Activated CD4-positive, alpha-beta T cell treated with anti-CD3 and anti-CD28 coated beads for 36 hours (primary cell): ENCODE measurements at places on chromosomes 5 and 9. TPM values are rescaled to one million over a fixed set of nuclear protein-coding genes. Genes with fewer than 3 reads are reported as not detected.
A peak's percentile ranks its signal among the peaks of the same experiment; 100 is the strongest.

GRCh38 chr5:173045474-173045873 is 10.7 kb upstream of the CREBRF start:
- H3K4me1 ChIP-seq = peaks cover 1% of the 10 kb centered on the region
- H3K36me3 ChIP-seq = no peaks in the 10 kb centered on the region
- H3K27ac ChIP-seq = no peak overlapping the region
- H3K4me3 ChIP-seq = no peak overlapping the region
- H3K27me3 ChIP-seq = no peaks in the 10 kb centered on the region

- H3K4me1 ChIP-seq = peaks cover 28% of the 10 kb centered on the region
- H3K4me3 ChIP-seq = no peak overlapping the region
- peak overlapping the region; percentile 12 for H3K27ac ChIP-seq
Observed at GRCh38 chr5:76556511-76557221, 66.5 kb downstream of the F2RL2 start.

The OR2K2 gene
- total RNA-seq = not detected

DNA sequence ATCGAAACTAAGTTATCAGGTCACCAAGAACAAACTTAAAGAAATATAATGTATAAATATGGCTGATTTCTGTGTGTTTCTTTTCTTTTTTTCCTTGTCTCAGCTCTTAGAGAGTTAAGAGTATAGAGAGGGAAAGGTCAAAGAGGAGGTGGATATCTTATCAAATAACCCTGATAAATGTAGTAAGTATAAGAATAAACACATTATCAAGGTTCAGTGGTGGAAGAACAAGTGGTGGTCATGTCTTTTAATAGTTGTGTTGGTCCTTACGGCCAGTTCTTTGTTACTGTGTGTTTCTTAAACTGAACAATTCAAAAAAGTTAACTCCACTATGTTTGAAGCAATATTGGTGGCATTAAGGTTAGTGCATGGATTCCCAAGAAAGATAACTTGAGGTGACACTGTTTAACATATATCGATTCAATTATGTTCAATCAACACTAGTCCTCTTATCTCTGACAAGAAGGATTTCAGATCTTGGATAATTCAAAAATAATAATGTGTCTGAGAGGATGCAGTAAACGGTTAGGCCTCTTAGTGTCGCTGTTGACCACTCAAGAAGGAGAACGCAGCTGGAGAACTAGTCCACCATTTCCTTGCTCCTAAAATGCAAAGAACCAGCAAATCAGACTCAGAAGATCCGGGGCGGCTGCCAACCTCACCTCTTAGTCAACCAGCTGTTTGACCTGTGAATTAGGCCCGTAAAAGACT is at the start of gene PCDHGA3:
Gene PCDHGA3, plus strand, starts transcription at position 588 of the 711 bp plus-strand sequence. CDS start 205 bp downstream, outside the sequence.
- peak within 1 kb of the TSS; percentile 43 for H3K4me3 ChIP-seq
- no peaks in the 10 kb centered on the region for H3K4me1 ChIP-seq
- H3K27me3 ChIP-seq = peaks cover 62% of the 10 kb centered on the region
- no peak within 1 kb of the TSS for H3K27ac ChIP-seq

The FOXD4L6 gene
- not detected for total RNA-seq

- H3K4me1 ChIP-seq = peaks cover 5% of the 10 kb centered on the region
- no peak for DNase-seq
- H3K27ac ChIP-seq = no peak overlapping the region
Observed at GRCh38 chr5:140327589-140327988, 18.8 kb downstream of the HBEGF start.

The DND1 gene
- total RNA-seq = 2.1 TPM

The IFNA13 gene
- not detected for total RNA-seq

DNA sequence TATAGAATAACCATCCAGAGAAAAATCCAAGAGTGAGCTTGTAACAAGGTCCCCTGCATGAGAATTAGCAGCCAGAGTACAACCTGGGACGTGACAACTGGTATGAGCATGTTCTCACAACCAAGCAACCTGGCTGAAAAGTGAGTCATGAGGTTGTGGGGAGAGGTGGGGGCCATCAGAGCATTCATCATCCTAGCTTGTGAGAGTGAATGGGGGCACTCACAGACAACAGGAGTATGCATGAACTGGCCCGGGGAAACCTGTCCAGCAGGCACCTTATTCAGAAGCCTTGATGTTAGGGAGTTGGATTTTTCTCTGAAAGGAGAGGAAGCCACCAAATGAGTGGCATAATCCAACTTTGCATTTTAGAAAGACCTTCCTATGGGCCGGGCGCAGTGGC is 113.0 kb downstream of the FRMD3 start:
- no peaks in the 10 kb centered on the region for H3K27me3 ChIP-seq
- H3K36me3 ChIP-seq = no peaks in the 10 kb centered on the region
- no peak overlapping the region for H3K27ac ChIP-seq
- no peaks in the 10 kb centered on the region for H3K4me1 ChIP-seq
- DNase-seq = no peak

DNA sequence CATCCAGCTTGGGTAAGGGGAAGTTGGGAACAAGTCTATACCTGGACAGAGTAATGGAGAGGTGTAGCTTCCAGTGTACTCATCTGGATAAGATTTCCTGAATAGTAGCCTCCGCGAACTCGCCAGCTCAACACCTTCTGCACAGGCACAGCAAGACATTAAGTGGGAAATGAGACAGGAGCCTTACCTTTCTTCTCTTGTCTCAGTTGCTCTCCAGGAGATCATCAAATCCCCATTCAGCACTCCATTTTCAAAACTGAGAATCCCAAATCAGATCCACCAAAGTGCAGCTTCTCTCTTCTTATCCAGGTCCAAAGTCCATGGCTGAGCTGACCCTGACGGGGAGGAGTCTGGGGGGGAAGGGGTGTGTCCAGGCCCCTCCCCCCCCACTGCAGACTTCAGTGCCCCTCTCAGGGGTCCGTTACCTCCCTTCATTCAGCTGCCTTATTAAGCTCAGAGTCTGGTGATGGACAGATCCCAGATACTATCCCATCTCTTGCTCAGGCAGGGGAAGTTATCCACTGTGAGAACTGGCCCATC is 5.9 kb upstream of the MGAT1 start:
- peaks cover 49% of the 10 kb centered on the region for H3K36me3 ChIP-seq
- peak; percentile 32 for DNase-seq
- no peaks in the 10 kb centered on the region for H3K27me3 ChIP-seq
- H3K4me3 ChIP-seq = peak overlapping the region; percentile 91

DNA sequence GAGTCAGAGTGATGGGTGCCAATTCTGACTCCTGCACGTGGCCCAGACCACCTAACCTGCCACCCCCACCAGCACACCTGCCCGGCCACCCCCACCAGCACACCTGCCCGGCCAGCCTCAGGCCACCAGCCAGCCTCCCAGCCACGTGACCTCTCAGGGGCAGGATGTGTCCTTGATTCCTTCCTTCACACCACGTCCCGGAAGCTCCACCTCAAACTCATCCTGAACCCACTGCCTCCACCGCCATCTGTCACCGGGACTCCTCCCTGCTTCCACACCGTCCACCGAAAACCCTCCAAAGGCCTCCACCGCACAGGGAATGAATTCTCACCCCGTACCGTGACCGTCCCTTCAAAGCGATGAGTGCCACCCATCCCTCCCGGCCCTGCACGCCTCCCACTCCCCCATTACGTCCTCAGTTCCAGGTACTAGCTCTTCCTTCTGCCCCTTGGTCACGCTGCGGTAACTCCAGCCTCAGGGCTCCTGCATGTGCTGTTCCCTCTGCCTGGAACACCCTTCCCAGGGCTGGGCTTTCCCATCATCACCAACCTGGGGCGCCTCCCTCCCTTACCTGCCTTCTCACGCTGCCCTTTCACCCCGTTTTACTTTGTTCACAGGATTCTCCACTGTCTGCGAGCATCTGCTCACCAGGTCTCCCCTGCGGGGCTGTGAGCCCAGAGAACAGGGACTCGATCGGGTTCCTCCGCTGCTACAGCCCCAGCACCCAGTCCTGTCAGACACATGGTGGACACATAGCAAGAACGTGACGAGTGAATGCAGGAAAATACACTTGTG is 82.9 kb downstream of the ADAMTS2 start:
- no peaks in the 10 kb centered on the region for H3K36me3 ChIP-seq
- H3K4me3 ChIP-seq = no peak overlapping the region
- H3K4me1 ChIP-seq = no peaks in the 10 kb centered on the region
- H3K27ac ChIP-seq = no peak overlapping the region
- H3K27me3 ChIP-seq = no peaks in the 10 kb centered on the region

DNA sequence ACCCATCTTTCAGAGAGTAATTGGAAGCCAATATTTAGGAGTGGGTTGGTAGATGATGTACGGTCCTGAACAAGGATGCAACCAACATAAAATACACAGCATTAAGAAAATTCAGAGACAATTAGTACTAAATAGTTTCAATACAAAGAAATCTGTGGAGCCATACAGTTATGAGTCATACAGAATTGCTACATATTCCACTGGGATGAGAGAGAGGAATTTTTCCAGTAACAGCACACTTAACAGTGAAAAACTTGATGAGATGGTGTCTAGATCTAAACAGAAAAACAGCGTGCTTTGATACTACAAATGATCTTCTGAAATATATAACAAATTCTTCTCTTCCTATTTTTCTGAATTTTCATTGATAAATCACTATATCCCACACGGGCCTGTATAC is 1999.3 kb upstream of the CDH9 start:
- H3K27me3 ChIP-seq = no peaks in the 10 kb centered on the region
- no peak overlapping the region for H3K4me3 ChIP-seq

The DNM1 gene
- 0.50 TPM for total RNA-seq

DNA sequence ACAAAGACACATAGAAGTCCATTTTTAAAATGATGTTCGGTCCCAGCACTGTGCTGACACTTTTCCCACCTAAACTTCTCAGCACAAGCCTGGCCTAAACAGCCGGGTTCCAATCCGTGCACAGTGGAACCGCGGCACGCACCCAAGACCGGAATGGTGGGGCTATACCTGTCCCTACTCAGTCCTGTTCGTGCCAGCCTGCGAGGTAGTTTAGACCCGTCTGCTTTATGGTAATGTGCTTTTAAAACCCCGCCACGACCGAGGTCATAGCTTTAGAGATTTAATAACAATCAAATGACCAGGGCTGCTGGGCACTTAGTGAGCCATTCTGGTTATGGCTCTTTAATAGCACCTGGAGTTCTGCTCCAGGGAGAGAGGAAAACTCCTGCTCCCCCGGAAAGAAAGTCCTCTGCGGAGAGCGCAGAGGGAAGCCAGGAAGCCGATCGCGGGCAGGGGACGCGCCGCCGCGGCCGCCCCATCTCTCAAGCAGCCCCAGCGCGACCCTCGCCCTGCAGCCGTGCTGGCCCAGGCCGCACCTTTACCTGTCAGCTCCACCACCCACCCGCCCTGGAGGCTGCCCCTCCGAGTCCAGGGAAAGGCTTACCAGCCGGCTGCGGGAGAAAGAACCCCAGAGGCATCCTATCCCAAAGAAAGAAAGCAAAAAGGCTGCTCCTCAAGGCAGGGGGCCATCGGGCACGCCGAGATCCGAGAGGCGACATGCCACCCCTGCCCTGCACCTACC is 511 bp downstream of the ARL15 start:
- DNase-seq = peak; percentile 55
- H3K4me1 ChIP-seq = peaks cover 28% of the 10 kb centered on the region
- no peaks in the 10 kb centered on the region for H3K36me3 ChIP-seq
- H3K27me3 ChIP-seq = peaks cover 8% of the 10 kb centered on the region
- peak overlapping the region; percentile 83 for H3K4me3 ChIP-seq

The LHX3 gene
- not detected for total RNA-seq

DNA sequence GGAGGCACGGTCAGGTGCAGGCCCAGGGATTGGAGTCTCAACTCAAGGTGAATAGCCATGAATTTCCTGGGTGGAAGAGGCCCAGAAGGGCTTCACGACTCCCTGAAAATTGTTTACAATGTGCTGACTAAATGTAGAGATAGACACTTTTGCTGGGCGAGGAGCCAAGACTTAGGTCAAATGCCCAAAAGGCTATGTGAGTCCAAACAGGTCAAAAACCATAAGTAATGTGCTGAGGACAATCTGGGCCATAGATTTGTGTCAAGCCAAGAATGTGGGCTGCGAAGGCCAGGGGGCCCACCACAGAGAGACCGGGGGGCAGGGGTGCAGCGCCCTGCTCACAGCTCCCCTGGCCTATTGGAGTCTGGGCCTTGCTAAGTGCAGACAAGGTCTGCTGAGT is 197.8 kb downstream of the HSPA4 start:
- peaks cover 8% of the 10 kb centered on the region for H3K4me1 ChIP-seq
- no peak overlapping the region for H3K27ac ChIP-seq
- H3K36me3 ChIP-seq = no peaks in the 10 kb centered on the region
- DNase-seq = no peak

DNA sequence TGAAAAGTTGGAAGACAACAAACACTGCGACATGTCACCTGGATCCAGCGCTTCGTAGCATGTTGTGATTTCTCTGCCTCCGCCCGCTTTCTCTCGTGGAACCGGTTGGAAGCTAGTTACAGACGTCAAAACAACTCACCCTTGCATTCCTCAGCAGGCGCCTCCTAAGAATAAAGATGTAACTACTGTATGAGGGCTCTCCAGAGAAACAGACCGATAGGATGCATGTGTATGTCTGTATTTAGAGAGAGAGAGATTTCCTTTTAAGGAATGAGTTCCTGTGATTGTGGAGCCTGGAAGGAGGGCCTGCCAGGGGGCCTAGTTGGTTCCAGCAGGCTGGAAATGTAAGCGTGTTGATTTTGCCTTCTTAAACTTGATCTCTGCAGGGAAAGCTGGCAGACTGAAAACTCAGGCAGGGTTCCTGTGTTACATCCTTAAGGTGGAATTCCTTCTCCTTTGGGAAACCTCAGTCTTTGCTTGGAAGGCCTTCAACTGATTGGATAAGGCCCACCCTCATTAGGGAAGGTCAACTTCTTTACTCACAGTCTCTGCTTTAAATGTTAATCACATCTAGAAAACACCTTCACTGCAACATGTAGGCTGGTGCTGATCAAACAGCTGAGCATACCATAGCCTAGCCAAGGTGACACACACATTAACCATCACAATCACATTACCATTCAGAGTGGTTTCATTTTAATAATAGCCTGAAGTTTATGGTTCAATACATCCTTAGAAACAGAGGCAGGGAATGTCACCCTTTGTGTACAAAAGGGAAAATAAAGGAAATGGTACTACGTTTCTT is 163.8 kb downstream of the SYK start:
- peaks cover 24% of the 10 kb centered on the region for H3K27me3 ChIP-seq
- no peak for DNase-seq
- H3K4me1 ChIP-seq = peaks cover 37% of the 10 kb centered on the region
- no peak overlapping the region for H3K4me3 ChIP-seq

The IFNB1 gene
- total RNA-seq = 1.4 TPM

GRCh38 chr5:132300577-132301343 is 6.6 kb downstream of the SLC22A4 start:
- no peak overlapping the region for H3K27ac ChIP-seq
- H3K27me3 ChIP-seq = peaks cover 4% of the 10 kb centered on the region
- no peak for DNase-seq

The SWI5 gene
- total RNA-seq = 13.1 TPM

The SNCAIP gene
- total RNA-seq = not detected

- no peak for DNase-seq
- H3K4me3 ChIP-seq = peak overlapping the region; percentile 96
- H3K4me1 ChIP-seq = peaks cover 87% of the 10 kb centered on the region
Observed at GRCh38 chr5:119274767-119275130, 81.1 kb upstream of the TNFAIP8 start.

GRCh38 chr5:94388773-94389514 is 229.5 kb downstream of the KIAA0825 start:
- peaks cover 7% of the 10 kb centered on the region for H3K4me1 ChIP-seq
- no peaks in the 10 kb centered on the region for H3K36me3 ChIP-seq
- DNase-seq = no peak
- no peak overlapping the region for H3K27ac ChIP-seq
- H3K4me3 ChIP-seq = no peak overlapping the region

The DMRT3 gene
- total RNA-seq = not detected

- H3K36me3 ChIP-seq = no peaks in the 10 kb centered on the region
- H3K4me3 ChIP-seq = no peak overlapping the region
- DNase-seq = no peak
- H3K27ac ChIP-seq = no peak overlapping the region
- no peaks in the 10 kb centered on the region for H3K4me1 ChIP-seq
Observed at GRCh38 chr5:166088389-166089039, 2202.9 kb upstream of the WWC1 start.
